ENCODE measurements at places on chromosomes 1 and 21.

DNA sequence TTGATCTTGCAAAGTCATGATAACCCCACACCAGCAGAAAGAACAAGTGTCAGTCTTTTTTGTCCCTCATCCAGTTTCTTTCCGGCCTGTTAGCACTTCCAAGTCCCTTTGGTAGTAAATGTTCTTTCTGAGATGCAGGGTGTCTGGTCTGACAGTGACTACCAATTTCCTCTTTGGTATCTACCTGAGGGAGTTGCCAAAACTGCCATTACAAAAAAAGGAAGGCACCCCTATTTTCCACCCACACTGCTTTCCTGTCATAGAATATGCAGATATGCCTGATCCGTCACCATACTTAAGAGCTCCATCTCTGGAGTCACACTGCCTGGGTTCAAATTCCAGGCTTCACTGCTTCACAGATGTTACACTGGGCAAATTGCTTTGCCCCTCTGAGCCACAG, 72.4 kb downstream of the ZNF281 start:
- no peak for DNase-seq

- no peak for DNase-seq
Measured at GRCh38 chr21:15004721-15005370, 60.0 kb downstream of the NRIP1 start.

- DNase-seq = no peak
Measured at GRCh38 chr1:172019976-172020375, 178.7 kb downstream of the DNM3 start.

DNA sequence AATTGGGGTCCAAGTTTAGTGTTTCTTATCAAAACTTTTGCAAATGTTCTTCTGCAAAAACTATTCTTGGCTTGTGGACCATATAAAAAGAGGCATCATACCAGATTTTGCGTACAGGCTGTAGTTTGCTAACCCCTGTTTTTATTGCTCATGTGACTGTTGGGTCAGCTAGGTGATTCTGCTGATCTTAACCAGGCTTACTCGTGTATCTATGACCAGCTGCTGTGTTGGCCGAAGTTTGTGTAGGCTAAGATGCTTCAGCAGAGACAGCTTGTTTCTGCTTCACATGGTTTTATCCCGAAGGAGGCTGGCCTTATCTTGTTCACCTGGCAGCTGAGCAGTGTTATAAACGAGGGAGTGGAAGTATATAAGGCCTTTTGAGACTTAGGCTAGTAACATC, 38.2 kb downstream of the POU2F1 start:
- no peak for DNase-seq

GRCh38 chr1:6461051-6461530, 4.9 kb downstream of the TNFRSF25 start:
- no peak for DNase-seq

DNA sequence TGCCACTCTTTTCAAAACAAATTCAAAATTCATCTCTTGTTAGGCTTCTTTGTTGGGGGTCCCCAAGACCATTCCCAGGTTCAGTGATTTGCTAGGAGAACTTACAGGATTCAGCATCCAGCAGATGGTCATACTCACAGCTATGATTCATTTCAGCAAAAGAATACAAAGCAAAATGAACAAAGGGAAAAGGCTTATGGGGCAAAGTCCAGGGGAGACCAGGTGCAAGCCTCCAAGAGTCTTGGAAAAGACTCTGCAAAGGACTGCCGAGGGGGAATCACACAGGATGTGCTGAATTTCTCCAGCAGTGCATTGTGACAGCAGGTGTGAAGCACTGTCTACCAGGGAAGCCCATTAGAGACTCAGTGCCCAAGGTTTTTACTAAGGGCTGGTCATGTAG, 7.3 kb downstream of the TRAF5 start:
- DNase-seq = no peak
